ENCODE measurements at places on chromosomes 7 and 10.

- no peak for DNase-seq
Measured at GRCh38 chr7:80844916-80845315, 73.9 kb downstream of the SEMA3C start.

DNA sequence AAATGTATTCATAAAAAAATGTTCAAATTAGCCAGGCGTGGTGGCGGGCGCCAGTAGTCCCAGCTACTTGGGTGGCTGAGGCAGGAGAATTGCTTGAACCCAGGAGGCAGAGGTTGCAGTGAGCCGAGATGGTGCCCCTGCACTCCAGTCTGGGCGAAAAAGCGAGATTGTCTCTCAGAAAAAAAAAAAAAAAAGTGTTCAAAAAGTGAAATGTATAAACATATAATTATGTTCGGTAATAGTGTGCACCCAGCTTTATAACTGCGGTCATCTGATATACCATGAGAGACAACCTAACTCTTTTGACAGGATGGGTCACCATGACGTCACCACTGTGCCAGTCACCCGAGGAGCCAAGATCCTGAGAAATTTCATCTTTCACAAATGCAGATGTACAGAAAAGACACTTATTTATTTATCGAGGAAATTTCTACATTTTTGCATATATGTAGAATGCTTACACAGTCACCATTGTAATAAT is 594 bp upstream of the RP9 start:
- DNase-seq = no peak

DNA sequence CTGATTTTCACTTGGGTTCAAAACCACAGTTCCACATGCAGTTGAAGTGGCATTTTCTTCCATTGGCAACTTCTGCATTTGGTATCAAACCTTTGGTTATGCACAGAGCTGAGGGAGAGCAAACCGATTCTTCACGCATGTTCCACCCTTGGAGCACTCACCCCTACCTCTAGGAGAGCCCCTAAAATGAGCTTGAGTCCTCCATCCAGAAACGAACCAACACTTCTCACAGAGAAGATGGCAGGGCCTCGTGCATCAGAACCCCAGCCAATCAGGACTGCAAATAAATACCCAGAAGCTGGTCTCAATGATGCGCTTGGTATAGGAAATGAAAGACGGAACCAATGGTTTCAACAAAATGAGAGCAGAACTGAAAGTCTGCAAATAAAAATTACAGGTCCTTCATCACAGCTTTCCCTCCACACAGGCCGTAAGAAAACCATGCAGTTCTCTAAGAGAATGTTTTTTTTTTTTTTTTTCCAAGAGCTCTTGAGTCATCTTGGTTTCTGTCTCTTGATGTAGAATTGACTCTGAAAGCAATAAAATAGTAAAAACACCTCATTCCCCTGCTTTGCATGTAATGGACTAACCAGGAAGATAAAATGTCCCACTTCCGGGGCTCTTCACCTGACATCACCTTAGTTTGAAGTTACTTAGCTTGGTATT is 23.9 kb downstream of the KLF6 start:
- no peak for DNase-seq

DNA sequence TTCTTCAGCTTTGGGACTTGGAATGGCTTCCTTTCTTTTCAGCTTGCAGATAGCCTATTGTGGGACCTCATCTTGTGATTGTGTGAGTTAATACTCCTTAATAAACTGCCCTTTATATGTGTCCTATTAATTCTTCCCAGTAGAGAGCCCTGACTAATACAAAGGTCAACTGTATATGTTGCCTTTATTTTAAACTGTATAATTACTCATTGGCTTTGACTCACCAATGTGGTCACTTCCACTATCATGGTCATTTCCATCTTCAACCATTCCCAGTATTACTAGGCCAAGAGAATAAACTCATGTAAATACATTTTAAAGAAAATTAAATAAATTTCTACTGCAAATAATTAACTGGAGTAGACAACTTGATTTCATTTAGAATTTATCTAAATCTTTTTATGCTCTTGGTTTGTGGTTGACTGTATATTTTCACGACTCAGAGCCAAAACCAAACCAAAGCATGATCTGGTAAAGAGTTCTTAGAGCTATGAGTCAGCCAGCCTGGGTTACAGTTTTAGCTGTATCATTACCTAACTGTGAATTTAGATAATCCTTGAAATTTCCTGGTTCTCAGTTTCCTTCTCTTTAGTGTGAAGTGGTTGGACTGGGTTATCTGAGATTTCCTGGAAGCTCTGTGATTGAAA is 188.4 kb downstream of the PPP1R3A start:
- no peak for DNase-seq

DNA sequence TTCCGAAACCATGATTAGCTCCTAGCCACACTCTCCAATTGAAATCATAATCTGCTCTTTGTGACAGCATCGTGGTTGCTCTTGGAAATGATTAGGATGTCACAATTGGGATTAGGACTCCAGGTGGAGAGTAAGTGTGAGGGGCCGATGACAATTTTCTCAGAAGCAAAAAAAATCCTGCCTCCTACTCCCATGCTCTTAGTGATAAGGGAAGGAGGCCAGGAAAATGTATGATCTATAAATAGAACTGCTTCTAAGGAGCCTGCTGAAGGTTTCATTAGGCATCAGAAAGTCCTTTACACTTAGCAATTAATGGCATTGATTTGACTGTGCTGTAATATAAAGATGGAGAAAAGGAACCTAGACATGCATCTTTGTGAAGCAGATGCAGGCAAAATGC is 226.3 kb upstream of the AGK start:
- no peak for DNase-seq

DNA sequence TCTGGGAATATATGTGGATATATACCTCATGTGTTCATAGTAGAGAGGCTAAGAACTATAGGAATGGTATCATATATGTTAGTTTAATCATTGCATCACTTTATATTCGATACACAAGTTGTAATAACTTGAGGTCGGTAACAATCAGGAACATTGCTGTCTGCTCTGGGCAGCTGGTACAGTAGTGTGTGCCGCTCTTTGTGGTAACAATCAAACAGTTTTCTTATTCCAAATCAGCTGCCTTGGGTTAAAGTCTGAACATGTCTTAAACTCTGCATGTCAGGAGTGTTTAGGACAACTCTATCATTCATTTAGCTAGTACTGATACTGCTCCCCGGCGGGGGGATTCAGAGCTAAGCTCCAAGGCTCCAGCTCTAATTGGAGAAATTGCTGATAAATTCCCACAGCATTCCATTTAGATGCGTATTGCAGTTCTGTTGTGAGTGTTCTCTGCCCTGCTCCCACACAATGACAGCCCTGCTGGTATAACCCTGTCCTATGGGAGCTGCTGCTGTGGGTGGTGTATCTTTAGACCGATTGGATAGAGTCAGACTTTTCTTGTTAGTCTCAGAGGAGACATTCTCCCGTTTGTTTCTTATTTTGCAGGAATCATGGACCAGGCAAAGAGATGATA is 707.5 kb upstream of the FZD8 start:
- no peak for DNase-seq

DNA sequence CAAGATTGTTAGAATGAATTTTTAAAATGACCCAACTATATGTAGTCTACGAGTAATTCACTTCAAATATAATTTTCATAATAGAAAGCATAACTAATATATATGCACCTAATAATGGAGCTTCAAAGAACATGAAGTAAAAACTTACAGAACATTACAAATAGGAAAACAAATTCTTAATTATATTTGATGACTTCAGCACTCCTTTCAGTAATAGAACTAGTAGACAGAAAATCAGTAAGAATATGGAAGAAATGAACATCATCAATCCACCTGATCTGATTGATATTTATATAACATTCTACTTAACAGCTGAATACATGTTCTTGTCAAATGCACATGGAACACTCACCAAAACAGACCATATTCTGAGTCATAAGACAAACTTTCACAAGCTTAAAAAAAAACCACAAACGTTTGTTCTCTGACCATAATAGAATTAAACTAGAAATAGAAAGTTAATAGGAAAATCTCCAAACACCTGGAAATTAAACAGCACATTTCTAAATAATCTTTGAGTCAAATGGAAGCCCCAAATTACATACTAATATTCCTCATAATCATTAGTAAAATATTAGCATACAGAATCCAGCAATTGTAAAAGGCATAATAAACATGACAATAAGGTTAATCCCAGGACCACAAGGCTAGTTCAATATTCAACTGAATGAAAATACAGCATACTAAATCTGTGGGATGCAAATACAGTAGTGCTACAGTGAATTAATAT is 48.0 kb downstream of the BRAF start:
- DNase-seq = no peak

Measured in NCI-H2029 treated with DMSO at 0.1 percent for 48 hours (cell line).